Psoas muscle (tissue), 8 donors: ENCODE measurements at places on chromosomes 7 and 10. TPM values are rescaled to one million over a fixed set of nuclear protein-coding genes. Genes with fewer than 3 reads are reported as not detected.
A peak's percentile ranks its signal among the peaks of the same experiment; 100 is the strongest.

Gene PPP1R17
- not detected for total RNA-seq

Gene PON1
- total RNA-seq, result not detected

Gene EPO
- not detected for total RNA-seq

Gene SLC29A4
- 3.3 TPM for total RNA-seq

Gene IFIT3
- total RNA-seq, result 4.9 TPM

Gene ARMC3
- total RNA-seq, result not detected

DNA sequence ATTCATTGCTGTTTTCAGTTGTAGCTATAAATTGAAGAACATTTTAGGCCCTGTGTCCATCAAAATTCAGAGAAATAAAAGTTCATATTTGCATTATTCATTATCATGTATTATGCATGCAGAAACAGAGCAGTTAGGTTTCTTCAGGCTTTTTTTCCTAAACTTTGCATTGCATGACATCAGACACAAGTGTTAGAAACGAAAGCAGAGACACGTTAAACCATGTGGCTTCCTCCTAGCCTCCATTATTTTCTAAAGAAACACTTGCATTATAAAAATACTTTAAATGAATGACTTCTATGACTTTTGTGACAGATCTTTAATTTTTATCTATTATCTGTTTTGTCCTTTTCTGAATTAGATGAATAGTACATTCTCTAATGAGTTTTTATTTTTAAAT lies 8.8 kb upstream of the EBLN1 start:
- DNase-seq, result no peak

DNA sequence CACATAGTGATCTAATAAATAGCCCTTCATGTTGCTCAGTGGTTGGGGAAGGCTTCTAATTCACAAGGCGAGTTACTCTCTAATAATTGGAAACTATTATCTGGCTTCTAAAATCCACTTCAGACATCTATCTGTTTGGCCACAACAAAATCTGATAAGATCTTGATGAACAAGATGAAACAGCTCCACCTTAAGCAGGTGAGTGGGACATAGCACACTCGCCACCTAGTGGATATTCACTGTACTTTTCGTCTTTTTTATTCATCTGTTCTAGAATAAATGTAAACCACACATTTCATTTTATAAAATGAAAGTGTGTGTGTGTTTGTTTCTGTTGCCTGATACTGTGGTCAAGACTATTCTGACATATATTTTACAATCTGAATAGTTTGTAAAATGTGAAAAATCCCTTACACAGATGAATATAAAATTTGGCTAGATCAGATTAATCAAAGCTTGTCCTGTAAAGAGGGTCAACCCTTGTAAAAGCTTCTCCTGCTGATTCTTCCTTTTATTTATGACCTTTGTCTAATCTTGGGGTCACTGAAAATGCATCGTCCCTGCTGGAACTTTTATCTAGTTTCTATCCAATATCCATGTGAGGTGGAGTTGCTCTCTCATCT lies 26.5 kb upstream of the CNTNAP2 start:
- no peak for DNase-seq

DNA sequence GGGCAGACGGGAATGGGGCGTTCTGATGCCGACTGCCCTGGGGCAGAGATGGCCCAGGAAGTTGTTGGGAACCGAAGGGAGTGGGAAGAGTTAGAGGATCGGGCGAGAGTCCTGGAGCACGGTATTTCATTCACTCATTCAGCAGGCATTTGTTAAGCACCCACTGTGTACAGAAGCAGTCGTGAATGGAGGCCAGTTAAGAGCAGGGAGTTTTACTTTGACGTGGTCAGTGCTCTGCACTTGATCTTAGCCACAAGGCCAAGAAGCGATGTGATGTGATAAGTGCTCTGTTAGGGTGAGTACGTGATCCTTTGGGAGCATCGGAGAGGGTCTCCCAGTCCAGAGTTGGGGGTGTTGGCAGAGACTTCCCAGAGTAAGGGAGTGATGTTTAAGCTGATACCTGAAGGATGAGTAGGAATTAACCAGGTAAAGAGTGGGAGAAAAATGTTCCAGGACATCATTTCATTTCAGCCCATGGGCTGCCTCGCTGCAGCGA lies 890 bp downstream of the ZFYVE27 start:
- DNase-seq, result no peak

- DNase-seq, result peak; percentile 95
These were observed 984 bp downstream of the SMURF1 start for GRCh38 chr7:99142727-99143520.

- DNase-seq, result no peak
These were observed 81.4 kb downstream of the ABCB5 start for GRCh38 chr7:20696803-20697333.

- DNase-seq, result no peak
These were observed 34.3 kb downstream of the JAKMIP3 start for GRCh38 chr10:132100091-132100481.

- no peak for DNase-seq
These were observed 105.7 kb downstream of the SNX10 start for GRCh38 chr7:26397332-26397731.

- no peak for DNase-seq
These were observed 70.8 kb upstream of the MEOX2 start for GRCh38 chr7:15757041-15758000.

DNA sequence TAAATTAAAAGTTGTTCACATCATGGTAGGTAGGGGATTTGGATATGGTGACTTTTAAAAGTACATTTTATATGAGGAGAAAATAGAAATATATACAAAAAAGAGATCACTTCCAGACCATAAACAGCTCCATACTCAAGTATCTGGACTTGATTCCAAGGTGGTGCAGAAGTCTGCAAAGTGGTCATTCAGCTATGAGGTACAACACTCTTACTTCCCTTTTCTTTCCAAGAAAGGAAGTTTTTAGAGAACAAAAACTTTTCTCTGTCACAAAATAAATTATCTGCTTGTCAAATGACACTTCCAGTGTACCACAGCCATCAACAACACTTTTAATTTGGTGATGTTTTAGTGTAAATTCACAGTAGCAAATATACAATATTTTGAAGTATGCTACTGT lies 1013.5 kb downstream of the GATA3 start:
- no peak for DNase-seq

GRCh38 chr10:29850371-29850770 lies 209.0 kb downstream of the JCAD start:
- DNase-seq, result no peak

DNA sequence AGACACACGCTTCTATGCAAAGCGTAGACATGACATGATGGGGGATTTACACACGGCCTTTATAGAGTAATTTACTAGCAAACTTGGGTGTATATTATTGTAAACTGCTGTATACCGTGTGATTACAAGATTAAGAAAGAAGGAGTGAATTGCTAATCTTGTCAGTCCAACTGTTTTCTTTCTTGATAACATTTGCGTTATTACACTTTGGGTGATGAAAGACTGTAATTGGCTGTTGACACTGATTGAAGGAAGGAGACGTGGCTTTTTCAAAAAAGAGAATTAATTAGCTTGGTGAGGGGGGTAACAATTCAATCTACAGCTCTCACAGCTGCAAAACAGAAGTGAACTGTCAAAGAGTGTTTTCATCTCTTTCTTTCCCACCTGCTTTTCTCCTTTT lies 32.7 kb downstream of the SLC35B4 start:
- DNase-seq, result no peak

- no peak for DNase-seq
These were observed 342.3 kb upstream of the GALNT17 start for GRCh38 chr7:70789481-70790214.

- peak; percentile 61 for DNase-seq
These were observed 26.2 kb downstream of the ADK start for GRCh38 chr10:74177140-74177677.

DNA sequence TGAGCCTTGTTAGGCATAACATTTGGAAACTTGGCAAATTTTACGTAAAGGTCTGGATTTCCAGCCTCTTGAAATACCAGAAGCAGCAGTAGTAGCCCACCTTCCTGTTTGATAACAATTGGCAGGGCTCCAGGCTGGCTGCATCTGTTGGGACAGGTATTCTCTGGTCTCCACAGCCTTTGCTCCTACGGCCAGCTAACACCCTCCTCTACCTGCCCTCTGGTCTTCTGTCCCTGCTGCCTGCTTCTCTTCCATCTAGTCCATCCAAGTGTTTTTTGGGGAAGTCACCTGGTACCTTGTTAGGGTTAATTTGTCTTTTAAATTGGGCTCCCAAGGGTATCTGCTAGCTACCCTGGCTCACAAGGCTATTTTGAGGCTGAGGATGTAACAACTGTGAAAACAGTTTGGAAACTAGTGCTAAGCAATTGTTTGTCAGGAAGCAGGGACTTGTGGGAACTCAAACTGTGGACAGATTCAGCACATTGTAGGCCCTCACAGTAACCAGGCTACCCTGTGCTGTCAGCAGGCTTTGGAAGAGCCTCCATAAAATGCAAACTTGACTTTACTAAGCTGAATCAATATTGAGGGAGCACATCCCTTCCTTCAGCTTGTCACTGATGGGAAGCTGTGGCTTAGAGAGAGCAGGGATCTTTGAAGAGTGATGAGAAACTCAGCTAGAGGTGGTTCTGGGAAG lies 8.5 kb downstream of the RPS24 start:
- no peak for DNase-seq

- no peak for DNase-seq
These were observed 226.4 kb downstream of the BUB3 start for GRCh38 chr10:123380491-123381085.

- no peak for DNase-seq
These were observed 85.3 kb upstream of the PCGF5 start for GRCh38 chr10:91135113-91135512.

GRCh38 chr7:128774029-128774689 lies 1.4 kb downstream of the OPN1SW start:
- DNase-seq, result no peak

- DNase-seq, result no peak
These were observed 23.7 kb downstream of the SVIL start for GRCh38 chr10:29610876-29611647.

GRCh38 chr7:143884969-143885559 lies 16.9 kb downstream of the TCAF1 start:
- peak; percentile 69 for DNase-seq

DNA sequence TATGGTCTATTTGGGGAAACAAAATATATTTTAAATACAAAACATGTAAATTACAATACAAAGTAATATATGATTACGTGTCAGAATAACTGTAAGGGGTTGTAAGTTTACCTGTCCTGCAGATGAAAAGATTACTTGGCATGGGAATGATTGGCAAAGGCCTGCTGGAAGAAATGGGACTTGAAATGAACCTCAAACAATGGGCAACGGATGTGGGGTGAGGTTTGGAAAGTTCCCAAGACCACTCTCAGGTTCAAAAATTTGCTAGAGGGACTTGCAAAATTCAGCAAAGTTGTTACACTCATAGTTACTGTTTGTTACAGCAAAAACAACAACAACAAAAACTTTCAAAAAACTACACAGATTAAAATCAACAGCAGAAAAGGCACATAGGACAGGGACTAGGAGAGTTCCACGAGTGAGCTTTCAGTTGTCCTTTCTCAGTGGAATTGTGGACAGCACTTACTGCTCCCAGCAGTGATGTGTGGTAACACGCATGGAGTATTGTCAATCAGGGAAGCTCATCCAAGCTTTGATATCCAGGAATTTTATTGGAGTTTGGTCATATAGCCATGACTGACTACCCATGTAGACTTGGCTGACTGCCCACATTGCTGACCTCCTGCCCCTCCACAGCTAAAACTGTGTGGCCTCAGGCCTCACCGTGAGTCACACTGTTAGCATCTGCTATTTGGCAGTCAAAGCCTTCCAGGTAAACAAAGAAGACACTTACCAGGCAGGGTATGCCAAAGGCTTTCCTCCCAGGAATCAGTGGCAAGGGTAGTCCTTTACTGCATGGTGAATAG lies 43.8 kb downstream of the EXOC6 start:
- DNase-seq, result peak; percentile 30

DNA sequence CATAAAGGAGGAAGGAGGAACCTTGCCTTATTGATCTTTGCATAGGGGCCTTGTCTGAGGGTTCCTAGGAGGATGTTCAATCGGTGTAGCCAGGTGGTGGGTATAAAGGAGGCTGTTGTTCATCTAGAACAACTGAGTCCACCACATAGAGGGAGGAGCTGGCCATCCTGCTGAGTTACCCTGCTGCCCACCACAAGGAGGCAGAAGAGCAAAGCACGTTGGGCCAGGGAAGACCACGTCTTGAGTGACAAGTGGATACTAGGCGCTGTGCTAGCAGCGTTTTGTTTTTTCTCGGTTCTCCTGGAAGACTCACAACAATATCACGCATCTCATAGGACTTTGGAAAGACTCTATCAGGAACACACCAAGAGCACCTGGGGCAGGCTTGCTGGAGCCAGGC lies 20.0 kb downstream of the FOXI2 start:
- no peak for DNase-seq

DNA sequence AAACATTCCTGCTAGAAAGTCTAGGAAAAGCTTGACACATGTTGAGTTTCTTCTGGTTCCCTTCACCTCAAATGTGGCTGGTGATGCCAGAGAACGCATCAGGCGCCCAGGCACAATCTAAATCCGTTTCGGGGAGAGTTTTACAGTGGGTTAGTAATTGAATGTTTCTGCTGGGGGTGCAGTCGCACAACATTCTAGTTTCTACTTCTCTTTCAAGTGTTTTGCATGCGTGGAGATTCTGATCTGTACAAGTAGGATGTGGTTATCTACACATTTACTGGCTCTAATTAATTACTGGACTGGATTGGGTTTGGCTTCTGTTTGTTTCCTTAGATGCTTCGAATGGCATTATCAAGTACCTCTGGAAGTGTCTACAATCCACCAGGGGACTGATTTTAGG lies 173.8 kb downstream of the TMEM26 start:
- no peak for DNase-seq

DNA sequence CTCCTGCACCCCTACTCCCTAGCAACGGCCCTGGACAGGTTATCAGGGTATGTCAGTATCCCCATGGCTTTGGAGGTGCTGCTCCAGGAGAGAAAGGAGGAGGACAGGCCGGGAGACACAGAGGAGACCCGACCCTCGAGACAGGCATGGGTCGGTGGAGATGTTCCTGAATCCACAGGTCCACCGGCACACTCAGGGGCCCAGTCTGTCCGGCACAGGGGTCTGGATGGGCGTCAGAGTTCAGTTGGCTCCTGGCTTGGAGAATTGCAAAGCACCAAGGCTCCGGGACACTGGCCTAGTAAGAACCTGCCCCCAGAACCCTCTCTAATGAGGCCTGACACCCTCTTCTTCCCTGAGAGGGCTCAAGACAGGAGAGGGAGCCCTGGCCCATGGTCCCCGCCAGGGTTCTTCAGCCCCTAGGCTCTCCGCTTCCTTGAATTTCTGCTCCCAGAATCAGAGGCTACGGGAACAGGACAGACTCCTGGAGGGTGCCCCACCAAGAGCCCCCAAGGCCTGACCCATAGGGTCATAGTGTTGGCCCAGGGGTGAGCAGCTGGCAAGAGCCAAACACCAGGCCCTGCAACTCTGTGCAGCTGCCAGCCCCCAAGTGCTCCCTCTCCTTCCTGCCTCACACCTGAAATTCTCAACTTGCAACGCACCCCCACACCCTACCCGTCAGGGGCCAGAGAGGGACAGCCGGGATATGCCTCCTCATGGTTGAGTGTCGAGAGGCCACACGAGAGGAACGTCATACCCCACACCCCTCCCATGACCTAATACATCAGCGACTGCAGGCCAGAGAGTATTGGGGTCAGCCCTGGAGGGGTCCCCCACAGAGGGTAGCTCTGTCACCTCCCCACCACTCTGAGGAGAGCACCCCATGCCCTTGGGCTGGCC lies 5.5 kb upstream of the IRF5 start:
- no peak for DNase-seq

GRCh38 chr7:90625562-90625961 lies 29.4 kb downstream of the CDK14 start:
- DNase-seq, result no peak

GRCh38 chr10:120508393-120508792 lies 51.4 kb downstream of the PLPP4 start:
- DNase-seq, result no peak
